ENCODE measurements at places on chromosomes 5 and 9.

DNA sequence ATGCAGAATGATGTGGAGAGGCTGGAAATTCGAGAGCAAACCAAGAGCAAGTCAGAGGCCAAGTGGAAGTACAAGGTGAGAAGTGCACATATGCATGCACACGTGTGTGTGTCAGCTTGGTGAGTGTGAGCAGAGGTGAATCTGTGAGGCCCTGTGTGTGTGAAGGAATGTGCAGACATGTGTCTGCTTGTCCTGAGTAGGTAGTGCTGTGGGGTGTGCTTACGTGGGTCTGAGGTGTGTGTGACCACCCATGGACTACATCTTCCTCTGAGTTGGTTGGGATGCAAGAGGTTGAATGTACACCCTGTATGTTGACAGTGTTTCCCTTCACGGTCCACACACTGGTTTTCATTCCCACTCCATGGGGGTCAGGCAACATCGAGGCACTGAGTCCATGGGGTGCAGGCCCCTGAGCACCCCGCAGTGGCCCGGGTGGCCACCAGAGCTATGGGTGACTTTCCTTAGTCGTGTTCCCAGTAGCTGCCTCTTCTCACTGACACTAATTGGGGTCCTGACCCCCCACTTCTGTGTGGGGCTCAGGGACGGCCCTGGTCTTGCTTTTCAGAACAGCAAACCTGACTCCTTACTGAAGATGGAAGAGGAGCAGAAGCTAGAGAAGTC lies 86.7 kb downstream of the PHF2 start:
- no peak for DNase-seq

GRCh38 chr5:26645659-26646058 lies 392.7 kb downstream of the CDH9 start:
- DNase-seq, result no peak

- no peak for DNase-seq
These were observed 273.2 kb downstream of the MAST4 start for GRCh38 chr5:66869347-66869746.

DNA sequence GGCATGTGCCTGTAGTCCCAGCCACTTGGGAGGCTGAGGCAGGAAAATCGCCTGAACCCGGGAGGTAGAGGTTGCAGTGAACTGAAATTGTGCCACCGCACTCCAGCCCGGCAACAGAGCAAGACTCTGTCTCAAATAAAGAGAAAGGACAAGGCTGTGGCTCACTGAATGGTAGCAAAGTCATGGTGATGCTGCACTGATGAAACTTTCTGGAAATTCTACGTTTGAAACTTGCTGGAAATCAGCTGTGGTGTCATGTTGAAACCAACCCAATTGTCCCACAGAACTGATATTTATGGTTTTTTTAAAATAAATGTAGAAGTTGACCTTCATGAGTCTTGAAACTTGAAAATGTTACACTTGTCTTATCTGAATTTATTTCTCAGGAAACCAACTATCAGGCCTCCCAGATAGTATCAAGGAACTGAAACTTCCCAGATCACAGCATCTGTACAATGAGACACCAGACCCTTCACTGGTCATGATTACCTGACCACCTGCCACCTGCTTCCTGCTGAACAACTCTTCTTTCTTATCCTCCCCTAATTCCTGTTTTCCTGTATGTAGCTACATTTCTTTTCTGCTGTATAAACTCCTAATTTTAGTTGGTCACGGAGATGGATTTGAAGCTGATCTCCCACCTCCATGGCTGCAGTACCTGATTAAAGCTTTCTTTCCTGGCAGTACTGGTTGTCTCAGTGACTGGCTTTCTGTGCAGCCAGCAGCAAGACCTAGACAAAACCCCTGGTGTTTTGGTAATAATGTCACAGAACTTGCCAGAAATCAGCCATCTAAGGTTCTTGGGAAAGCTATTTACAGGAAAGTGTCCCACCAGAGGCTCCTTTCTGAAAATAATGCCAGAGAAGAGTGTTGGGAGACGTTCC lies 5.6 kb upstream of the TBC1D13 start:
- no peak for DNase-seq

- DNase-seq, result no peak
These were observed 17.7 kb downstream of the SLC28A3 start for GRCh38 chr9:84322828-84323227.

GRCh38 chr9:18890372-18890771 lies 142.6 kb downstream of the SAXO1 start:
- no peak for DNase-seq

DNA sequence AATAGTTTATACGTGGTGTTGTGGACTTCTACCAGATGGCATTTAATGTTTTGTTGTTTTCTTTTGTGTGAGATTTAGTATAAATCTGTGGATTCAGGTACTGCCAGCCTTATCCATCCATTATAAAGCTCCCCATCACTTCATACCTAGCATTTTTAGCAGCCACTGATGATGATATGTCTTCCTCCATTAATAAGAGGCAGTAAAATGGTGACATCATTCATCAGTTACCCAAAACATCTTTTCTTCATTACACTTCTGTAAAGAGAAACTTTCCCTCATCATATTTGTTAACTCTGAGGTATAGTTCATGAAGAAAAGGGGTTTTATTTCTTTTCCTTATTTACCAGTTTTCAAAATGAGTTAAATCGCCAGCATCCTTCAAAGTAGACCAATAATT lies 19.4 kb downstream of the CHD1 start:
- no peak for DNase-seq

DNA sequence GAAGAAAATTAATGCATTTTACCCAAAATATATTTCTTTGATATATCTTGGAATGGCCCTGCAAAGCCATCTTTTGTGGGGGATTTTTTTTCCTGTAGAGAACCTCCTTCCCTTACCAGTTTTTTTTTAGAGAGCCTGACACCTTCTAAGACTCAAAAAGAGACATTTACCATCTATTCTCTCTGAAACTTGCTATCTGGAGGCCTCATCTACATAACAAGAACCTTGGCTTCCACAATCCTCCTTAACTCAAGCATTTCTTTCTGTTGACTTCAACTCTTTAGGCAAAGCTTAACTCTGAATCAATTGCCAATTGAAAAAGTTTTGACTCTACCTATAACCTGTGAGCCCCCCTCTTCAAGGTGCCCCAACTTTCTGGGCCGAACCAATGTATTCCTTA lies 6.2 kb downstream of the SLC45A2 start:
- no peak for DNase-seq

DNA sequence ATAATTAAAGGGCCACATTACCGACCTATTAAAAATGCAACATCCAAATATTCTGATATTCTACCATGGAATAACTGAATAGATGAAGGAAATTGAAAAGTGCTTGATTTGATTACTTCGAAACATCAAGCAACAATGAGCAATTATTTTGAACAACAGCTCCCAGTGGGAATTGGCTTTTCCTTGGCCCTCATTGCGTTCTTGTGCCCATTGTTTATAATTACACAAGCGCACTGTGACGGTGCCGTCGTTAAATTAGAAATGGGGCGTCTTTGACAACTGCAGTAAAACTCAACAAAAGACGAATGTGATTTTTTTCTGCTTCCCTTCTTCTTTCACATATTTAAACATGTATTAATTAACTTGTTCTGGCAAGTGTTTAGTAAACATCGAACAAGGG lies 61.6 kb downstream of the CDH6 start:
- DNase-seq, result no peak

- no peak for DNase-seq
These were observed 123.8 kb downstream of the DROSHA start for GRCh38 chr5:31407921-31408693.

GRCh38 chr9:114491430-114492003 lies 13.8 kb downstream of the WHRN start:
- DNase-seq, result no peak

GRCh38 chr5:36407396-36407795 lies 105.7 kb upstream of the RANBP3L start:
- no peak for DNase-seq

DNA sequence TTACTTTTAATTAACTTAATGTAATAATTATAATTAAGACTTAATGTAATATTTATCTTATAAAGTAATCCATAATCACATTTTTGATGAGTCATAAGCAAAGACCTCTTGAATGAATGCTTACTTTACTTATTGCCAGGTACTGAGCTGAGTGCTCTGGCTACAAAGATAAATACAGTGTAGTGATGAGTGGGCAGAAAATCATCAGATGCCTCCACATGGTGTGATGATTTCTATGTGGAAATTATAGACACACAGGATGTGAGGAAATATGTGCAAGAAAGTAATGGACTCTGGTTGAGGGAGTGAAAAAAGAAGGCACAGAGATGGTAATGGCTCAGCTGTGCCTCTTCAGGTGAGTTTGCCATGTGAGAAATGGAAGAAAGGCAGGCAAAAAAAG lies 422.6 kb upstream of the CD180 start:
- no peak for DNase-seq

GRCh38 chr5:113223831-113224604 lies 210.8 kb downstream of the TSSK1B start:
- no peak for DNase-seq

DNA sequence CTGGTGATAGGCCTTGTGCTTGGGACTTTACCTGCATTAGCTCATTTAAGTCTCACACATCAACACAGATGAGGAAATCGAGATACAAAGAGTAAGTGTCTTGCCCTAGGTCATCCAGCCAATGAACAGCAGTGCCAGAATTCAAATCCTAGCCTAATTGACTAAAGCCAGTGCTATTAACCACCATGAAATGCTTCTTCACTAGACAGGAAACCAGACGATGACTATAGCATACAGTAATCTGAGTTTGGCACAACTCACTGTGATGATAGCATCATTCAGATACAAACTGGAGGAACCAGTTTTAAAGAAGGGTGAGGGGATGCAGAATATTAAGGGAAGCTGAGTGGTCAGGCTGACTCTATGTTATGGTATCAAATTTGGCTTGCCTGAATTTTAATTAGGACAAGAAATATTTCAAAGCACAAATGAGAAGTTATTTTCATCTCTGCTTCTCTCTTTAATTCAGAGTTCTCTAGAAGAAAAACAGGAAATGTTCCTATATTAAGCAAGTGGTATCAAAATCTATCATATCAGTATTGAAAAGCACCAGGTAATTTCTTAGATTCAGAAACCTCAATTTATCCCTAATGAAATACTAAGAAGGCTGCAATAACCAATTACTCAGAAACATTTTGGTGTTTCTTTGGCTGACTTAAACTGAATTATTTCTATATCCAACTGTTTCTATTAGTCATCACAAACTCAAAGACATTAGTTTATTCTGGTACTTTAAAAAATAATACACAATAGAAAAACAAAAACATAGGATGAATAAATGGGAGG lies 147.0 kb upstream of the RASA1 start:
- DNase-seq, result no peak

GRCh38 chr5:17012289-17012688 lies 76.2 kb upstream of the MYO10 start:
- DNase-seq, result no peak

DNA sequence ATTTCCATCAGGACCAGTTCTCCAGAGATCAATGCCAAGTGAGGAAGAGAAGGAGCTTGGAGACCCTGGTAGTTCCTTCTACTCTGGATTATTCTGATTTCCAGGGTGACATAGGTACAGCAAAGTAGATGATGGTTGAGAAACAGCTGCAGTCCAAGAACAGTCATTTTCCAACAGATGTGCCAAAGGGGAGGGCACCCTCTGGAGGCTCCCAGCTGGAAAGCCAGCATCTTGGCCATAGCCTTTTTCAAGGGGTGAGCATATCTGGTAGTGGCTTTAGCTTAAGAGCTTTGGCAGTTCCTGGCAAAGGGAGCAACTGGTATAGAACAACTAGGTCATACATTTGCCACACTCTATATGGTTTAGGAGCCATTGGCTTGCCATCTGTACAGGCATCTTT lies 492.7 kb downstream of the RASEF start:
- no peak for DNase-seq

- DNase-seq, result no peak
These were observed 2.1 kb upstream of the TLX3 start for GRCh38 chr5:171306781-171307591.
